Mucosa of gallbladder (tissue), 1 donor: ENCODE measurements at places on chromosomes 3 and 15. TPM values are rescaled to one million over a fixed set of nuclear protein-coding genes. Genes with fewer than 3 reads are reported as not detected.

- DNase-seq, result no peak
Measured at GRCh38 chr3:25142609-25143355, 285.3 kb upstream of the RARB start.

DNA sequence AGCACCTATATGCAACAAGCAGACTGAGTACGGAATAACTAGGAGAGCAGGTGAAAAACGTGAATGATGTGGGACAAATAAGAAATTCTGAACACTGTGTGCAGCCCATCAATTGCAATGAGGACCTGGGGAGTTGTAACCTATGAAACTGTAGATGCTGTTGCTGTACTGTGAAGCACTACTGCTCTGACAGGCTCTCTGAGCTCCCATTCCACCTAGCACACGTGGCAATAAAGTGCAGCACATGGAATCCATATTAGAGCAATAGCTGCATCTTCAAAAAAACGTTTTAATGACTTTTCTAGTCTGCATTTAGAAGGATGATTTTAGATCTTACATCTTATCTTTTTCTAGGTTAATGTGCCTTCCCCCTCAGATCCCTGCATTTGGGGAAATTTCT, 748.7 kb upstream of the GOLIM4 start:
- DNase-seq, result no peak

DNA sequence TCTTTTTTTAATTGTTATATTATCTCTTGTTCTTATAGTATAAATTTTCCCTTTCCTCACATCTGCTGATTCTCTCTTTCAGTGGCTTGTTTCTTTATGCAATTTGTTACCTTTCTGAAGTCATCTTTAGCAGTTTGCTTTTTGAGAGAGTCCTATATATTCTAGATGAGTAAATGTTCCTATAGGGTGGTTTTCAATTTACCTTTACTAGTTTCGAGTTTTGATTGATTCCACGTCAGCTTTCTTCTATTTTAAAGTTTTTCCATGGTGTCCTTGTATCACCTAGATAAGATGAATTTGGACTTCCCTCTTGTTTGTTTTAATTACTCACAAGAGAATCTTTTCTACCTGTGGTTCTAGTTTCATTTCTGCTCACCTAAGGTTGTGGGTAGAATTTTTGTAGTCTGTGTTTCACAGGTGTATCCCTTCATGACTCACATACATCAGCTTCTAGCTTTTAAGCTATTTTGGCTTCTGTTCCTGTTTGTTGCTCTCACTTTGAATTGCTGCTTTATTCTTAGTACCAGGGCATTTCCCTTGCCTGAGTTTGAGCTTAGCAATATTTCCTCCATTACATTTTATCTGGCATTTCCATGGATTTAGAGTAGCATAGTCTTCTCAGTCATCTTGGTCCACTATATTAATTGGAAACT, 6.4 kb downstream of the TEX9 start:
- DNase-seq, result no peak

DNA sequence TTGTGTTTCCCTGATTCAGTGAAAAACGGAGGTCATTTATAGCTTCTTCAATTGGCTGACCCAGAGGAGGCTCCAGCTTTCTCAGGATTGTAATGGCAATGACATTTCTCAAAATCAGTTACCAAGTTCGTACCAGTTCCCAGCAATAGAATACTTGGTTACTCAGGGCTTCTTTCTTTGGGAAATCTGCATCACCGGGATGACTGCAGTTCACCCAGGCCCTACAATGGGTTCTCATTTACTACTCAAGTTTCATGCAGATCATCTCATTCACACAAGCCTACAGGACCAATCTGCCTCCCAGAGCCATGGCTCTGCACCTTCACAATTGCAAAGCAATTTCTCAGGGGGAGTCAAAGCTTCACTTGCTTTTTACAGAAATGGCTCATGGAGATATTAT, 109.6 kb downstream of the FHIT start:
- DNase-seq, result no peak

GRCh38 chr3:175208326-175208725, 349.2 kb downstream of the NAALADL2 start:
- no peak for DNase-seq

- DNase-seq, result no peak
Measured at GRCh38 chr3:78888635-78889034, 879.2 kb downstream of the ROBO1 start.

GRCh38 chr3:194187233-194187944, 51.4 kb downstream of the HES1 start:
- no peak for DNase-seq

DNA sequence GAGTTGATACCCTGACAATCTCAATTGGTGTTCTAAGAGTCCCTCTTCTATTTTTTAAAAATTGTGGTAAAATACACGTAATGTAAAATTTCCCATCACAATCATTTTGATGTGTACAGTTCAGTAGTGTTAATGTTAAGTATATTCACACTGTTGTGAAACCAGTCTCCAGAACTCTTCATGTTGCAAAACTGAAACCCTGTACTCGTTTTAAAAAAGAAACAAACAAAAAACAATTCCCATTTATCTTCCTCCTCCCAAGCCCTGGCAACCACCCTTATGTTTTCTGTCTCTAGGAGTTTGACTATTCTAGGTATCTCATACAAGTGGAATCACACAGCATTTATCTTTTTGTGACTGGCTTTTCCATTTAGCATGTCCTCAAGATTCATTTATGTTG, 28.7 kb upstream of the ALPK3 start:
- DNase-seq, result no peak

Gene ANKUB1
- total RNA-seq, result not detected

Gene CASR
- total RNA-seq, result 54.0 TPM

Gene MST1R
- 131 TPM for total RNA-seq

Gene LRTM1
- total RNA-seq, result not detected

Gene UROC1
- total RNA-seq, result 0.14 TPM

Gene SIDT1
- total RNA-seq, result 16.8 TPM

Gene MOBP
- 0.14 TPM for total RNA-seq

Gene C15orf62
- 1.4 TPM for total RNA-seq

Gene FBXW12
- total RNA-seq, result not detected

Gene APBA2
- 3.4 TPM for total RNA-seq

Gene SST
- total RNA-seq, result 3.0 TPM

Gene SYNPR
- not detected for total RNA-seq

Gene ACAD9
- total RNA-seq, result 38.7 TPM
